ENCODE measurements at places on chromosomes 5 and 9.

GRCh38 chr9:105883847-105884246, 189.5 kb downstream of the TMEM38B start:
- DNase-seq, result no peak

DNA sequence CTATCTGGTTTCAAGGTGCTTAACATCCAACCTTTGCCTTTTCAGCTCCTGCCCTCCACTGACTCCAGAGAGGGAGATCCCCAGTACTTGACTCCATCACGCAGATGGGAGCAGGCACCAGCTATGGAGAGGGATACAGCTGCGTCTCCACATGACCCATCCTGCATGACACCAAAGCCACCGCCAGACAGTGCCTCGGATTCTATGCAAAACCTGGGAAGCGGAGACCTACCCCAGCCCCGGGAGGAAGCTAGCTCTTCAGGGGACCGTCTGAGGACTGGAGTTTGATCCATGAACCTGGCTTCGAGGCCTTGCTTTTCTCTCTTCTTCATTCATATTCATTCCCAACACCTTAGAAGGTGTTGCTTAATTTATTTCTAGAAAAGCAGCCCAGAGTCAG, 24.8 kb downstream of the HRH2 start:
- peak; percentile 45 for DNase-seq

DNA sequence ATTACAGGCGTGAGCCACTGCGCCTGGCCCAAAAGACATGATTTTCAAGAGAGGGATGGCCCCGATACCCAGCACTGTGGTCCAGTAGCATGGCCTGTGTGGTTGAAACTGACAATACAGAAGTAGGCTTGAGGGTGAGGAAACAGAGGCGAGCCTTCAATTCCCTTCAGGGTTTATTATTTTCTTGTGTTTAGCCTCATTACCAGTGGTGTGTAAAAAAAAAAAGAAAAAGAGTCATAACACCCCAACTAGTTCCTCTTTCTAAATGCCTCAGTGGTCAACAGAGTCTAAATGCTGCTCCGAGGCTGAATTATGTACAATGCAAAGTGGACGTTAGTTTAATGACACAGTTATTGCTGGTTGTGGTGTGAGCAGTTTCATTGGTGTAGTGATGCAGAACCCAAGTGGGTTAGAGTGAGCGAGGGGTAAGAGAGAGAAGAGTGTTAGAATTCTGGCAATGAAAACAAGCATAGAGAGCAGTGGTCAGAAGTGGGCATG, 58.8 kb downstream of the SNX30 start:
- no peak for DNase-seq

- no peak for DNase-seq
Measured at GRCh38 chr9:36625006-36625615, 52.4 kb downstream of the MELK start.

GRCh38 chr5:143170104-143170503, 233.4 kb downstream of the NR3C1 start:
- DNase-seq, result no peak

DNA sequence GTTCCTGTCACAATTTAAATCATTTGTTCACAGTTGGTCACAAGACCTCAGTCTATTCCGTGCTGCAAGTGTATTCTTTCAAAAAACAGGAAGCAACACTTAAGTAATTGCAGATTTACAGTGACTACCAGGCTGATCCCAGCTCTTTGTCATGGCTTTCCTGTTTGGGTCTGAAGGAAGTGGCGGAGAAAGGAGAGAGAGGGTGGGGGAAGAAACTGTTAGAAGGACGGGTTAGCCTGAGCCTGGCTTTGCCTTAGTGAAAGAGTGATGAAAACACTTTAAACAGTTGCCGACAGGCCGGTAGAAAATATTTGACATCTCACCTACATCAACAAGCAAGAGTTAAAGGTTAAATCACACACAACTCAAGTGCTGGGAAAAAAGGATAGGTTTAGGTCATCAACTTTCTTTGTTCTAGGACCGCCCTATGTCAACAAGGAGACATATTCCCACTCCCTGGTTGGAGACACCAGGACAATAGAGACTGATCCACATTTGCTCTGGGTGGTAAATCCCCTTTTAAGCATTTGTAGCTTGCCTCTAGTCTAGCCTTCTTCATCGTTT, 102.2 kb upstream of the DAB2 start:
- no peak for DNase-seq

DNA sequence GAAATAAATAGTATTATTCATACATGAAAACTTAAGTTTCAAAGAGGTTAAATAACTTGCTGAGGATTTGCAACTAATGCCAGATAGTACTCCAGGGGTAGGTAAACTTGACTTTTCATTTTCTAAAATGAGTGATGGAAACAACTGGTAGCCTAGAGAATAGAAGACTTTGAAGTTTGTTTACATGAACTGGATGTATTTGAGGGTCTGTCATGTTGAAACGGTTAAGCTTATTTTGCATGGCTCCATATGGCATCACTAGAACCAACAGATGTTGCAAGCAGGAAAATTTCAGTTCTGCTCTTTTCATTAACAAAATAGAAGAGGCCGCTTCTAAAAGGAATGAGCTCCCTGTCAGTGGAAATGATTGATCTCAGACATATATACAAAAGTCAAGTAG, 105.1 kb upstream of the SGCD start:
- no peak for DNase-seq

All from mesenteric fat pad (tissue), 1 donor.